ENCODE measurements at places on chromosomes 1 and 21. TPM values are rescaled to one million over a fixed set of nuclear protein-coding genes. Genes with fewer than 3 reads are reported as not detected.

The CD1B gene
- not detected for total RNA-seq

The HCN3 gene
- total RNA-seq: 0.08 TPM

The C1orf87 gene
- total RNA-seq: not detected

The EVA1B gene
- total RNA-seq: 366 TPM

The SIPA1L2 gene
- 16.4 TPM for total RNA-seq

The HRNR gene
- not detected for total RNA-seq

The PCAT6 gene
- total RNA-seq: not detected

The RGS1 gene
- total RNA-seq: not detected

The MIXL1 gene
- not detected for total RNA-seq

The SH2D2A gene
- not detected for total RNA-seq

The HFM1 gene
- total RNA-seq: 0.49 TPM

The CFHR1 gene
- total RNA-seq: 1.1 TPM

The ABCD3 gene
- 37.6 TPM for total RNA-seq

The RSRP1 gene
- 174 TPM for total RNA-seq

The CD34 gene
- 0.27 TPM for total RNA-seq

The VCAM1 gene
- total RNA-seq: 24.8 TPM

The F5 gene
- total RNA-seq: 0.16 TPM

The CELF3 gene
- not detected for total RNA-seq

The EDARADD gene
- total RNA-seq: not detected

The OLIG2 gene
- not detected for total RNA-seq

The SLC16A4 gene
- 36.8 TPM for total RNA-seq

The GJA9 gene
- total RNA-seq: 0.09 TPM

The LCE1F gene
- not detected for total RNA-seq
